ENCODE measurements at places on chromosomes 1 and 21. TPM values are rescaled to one million over a fixed set of nuclear protein-coding genes. Genes with fewer than 3 reads are reported as not detected.

Gene RNF186
- total RNA-seq = not detected

GRCh38 chr21:15379776-15380175 lies 315.0 kb upstream of the NRIP1 start:
- no peak for DNase-seq

- DNase-seq = no peak
Observed at GRCh38 chr21:14955936-14956520, 108.8 kb downstream of the NRIP1 start.

GRCh38 chr1:54977533-54978297 lies 2.7 kb upstream of the TMEM61 start:
- DNase-seq = no peak

DNA sequence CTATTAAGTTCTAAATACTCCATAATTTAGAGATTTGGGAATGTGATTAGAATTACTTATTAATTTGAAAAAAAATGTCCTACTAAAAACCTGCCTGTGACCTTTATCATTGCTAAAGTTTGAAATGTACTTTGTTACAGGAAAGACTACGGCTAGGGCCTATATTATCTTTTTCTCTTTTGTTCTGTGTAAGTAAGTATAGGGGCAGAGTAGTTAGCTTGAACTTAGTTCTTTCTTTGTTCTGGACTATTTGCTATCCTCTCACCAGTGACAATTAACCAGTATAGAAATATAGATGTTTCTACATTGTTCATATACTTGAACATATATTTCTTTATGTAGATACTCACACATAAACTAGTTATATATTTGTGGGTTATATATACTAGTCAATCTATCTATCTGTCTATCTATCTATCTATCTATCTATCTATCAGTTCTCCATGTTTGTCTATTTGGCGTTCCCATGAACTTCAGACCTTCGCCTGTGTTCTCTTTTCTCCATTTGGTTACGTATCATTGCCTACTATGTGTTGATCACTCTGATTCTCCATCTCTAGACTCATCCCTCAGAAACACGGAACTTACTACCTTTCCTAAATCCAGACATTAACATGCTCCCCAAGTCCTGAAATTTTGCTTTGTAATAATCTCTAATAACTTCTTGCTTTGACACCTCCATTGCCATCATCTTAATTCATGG lies 3.3 kb downstream of the PTPRC start:
- DNase-seq = no peak

All from dermis blood vessel endothelial cell (primary cell).